ENCODE measurements at places on chromosomes 2 and 18.

DNA sequence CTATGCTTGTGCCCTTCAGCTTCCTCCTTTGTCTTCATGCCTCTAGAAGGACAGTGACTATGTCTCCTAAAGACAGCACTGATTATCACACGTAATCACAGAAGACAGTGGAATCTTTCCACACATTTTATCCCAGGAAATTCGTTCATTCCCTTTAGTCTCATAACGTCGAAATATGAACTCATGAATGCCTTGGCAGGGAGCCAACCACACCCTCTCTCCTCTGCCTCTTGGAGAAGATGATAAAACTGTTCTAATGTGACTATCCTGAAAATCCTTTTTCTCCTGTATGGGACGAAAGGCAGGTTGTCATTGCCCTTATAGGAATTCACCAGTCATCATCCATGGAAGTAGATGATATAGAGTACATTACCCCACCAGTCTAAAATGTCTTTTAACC, 726.6 kb upstream of the FANCL start:
- DNase-seq: no peak

- DNase-seq: no peak
Measured at GRCh38 chr2:45780541-45781463, 129.3 kb downstream of the PRKCE start.

GRCh38 chr2:193476171-193476800, 1281.6 kb upstream of the TMEFF2 start:
- no peak for DNase-seq

GRCh38 chr2:224440988-224441387, 39.1 kb upstream of the FAM124B start:
- DNase-seq: no peak

DNA sequence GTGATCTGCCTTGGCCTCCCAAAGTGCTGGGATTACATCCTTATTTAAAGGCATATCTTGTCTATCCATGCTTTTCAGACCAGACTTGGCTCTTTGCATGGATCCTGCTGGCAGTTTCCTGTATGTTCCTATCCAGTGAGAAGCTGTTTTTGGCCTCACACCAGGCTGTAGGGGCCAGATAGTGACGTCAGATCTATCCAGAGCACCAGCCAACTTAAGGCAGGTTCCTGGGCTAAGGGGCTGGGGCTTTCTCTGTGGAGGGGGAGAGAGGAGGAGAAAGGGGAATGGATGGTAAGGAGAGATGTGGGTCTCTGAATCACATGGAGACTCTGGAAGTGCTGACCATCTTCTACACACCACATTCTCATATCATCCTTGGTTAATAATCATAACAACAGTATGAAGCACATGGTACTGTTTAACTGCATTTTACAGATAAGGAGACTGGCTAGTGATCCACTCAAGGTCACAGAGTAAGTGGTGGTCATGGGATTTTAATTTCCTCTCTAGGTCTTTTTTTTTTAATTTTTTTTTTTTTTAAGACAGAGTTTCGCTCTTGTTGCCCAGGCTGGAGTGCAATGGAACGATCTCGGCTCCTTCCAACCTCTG, 2.0 kb upstream of the FAM117B start:
- DNase-seq: no peak

- DNase-seq: no peak
Measured at GRCh38 chr2:197597166-197597565, 78.2 kb downstream of the RFTN2 start.

DNA sequence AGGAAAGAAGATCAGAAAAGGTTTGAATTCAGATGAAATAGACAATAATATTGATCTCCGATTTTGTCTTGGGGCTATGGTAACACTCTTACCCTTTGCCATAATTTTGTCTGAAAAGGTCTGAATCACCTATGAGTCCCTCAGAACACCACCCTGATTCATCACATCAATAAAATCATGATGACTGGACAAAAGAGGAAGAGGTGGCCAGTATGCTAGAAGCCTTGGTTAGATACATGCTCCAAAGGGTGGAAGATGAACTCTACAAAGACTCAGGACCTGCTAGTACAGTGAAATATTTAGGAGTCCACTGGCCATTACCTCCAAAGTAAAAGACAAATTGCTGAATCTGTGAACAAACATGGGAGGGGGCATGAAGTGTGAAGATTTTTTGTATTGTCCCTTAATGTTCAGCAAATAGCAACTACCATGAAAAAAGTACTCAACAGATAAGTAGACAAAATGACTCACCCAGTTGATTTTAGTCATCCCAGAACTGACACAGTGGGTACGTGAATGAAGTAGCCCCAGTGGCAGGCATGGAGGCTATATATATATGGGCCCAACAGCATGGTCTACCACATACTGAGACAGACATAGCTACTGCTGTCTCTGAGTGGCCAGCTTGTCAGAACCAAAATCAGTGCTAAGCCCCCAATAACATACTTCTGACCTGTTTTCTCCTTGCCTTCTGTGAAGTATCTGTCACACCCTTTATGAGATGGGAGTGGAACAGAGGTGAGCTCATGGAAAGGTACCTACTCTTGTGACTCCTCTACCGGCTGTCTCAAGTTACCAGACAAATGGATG, 36.5 kb upstream of the GLS start:
- DNase-seq: no peak

DNA sequence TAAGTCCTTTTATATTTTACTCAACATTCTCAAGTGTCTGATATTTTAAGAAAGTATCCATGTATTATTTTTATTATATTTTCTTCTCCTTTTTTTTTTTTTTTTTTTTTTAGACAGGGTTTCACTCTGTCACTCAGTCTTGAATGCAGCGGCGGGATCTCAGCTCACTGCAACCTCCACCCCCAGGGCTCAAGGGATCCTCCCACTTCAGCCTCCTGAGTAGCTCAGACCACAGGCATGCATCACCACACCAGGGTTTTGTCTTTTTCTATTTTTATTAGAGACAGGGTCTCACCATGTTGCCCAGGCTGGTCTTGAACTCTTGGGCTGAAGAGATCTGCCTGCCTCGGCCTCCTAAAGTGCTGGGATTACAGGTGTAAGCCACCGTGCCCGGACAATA, 212.1 kb downstream of the TCF4 start:
- no peak for DNase-seq

- DNase-seq: no peak
Measured at GRCh38 chr18:63273222-63273927, 46.2 kb downstream of the BCL2 start.

- no peak for DNase-seq
Measured at GRCh38 chr18:4453567-4453873, 1.6 kb downstream of the DLGAP1 start.

DNA sequence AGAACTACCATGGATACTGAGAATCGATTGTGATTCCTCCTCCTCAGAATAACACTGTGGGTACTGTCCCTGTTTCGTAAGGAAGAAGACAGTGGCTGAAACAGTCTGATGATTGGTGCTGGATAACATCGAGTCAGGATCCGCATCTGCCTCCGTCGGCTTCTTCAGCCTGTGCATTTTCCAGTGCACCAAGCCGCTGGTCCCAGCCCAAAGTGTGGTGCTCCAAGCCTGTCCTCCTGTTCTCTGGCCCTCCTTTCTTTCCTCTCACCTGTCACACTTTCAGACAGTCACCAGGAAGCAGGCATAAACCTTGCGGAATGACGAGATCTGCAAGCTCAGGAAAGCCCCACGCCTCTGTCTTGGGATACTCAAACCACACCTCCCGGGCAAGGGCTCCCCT, 30.6 kb downstream of the PTGR3 start:
- DNase-seq: no peak

GRCh38 chr2:138180692-138181386, 216.6 kb downstream of the HNMT start:
- no peak for DNase-seq

- DNase-seq: no peak
Measured at GRCh38 chr2:20523799-20524187, 76.9 kb downstream of the RHOB start.

DNA sequence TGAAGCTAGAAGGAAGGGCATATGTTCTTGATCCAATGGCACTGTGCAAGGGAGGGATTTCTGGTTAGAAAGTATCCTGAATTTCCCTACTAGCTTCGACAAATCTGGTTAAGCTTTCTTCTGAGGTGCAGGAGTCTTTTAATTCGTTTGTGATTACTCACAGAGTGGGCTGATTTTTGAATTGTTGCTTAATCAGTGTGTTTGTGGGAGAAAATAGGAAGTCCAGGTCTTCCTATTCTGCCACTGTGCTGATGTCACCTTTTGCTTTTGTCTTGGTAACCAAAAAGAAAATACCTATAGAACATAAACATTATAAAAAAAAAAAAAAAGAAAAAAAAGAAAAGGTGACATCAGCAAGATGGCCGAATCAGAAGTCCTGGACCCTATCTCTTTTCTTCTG, 1008.6 kb downstream of the TSN start:
- DNase-seq: no peak

DNA sequence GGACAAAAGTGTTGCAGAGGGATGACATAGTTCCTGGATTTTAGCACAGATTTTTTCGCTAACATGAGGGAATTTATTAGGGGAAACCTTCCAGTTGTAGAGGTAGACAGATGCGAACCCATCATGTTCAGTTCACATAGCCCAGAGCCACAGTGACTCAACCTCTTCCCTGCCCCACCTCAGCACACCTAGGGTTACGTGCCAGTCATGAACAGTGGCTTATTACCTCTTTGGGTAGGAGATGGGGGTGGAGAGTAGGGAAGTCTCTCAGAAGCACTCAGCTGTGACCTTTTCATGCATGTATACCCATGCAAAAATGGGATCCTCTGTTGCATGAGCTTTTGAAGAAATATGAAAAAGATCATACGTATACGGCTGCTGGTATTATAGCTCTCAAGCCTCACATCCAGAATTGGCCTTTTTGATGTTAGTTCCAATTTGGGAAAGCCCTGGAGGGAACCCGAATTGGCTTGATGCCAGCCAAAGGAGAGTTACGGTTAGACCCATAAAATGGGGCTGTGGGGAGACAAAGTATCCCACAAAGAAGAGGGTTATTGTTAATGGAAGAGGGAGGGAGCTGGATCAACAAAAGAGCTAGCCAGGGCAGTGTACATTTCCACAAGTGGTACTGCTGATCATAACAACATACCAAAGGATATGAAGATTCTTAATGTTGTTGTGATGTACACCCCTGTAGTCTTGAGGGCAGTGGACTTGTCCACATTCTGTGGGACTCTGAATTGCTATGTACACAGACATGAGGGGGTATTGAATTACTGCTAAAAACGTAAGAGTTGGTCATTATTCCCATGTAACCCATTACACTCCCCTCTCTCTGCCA, 4.9 kb downstream of the TANC1 start:
- DNase-seq: no peak

- DNase-seq: no peak
Measured at GRCh38 chr2:211114826-211115455, 558.5 kb downstream of the CPS1 start.

GRCh38 chr18:22275706-22276333, 106.4 kb downstream of the GATA6 start:
- DNase-seq: no peak

DNA sequence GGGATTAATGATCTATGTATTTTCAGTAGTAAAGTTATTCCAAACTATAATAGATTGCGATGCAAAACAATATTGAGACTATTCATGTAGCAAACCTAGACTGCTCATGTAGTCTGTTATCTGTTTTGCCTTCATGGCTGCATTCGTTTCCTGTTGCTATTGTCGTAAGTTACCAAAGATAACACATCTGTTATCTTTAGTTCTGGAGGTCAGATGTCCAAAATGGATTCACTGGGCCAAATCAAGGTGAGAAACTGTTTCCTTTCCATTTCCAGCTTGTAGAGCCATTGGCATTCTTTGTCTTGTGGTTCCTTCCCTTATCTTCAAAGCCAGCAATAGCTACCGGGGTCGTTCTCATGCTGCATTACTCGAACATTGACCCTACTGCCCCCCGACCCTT, 20.9 kb downstream of the ITGAV start:
- no peak for DNase-seq
